ENCODE measurements at places on chromosomes 3 and 15. TPM values are rescaled to one million over a fixed set of nuclear protein-coding genes. Genes with fewer than 3 reads are reported as not detected.
A peak's percentile ranks its signal among the peaks of the same experiment; 100 is the strongest.

ANKUB1 gene
- total RNA-seq: not detected

PPIB gene
- 389 TPM for total RNA-seq

DNA sequence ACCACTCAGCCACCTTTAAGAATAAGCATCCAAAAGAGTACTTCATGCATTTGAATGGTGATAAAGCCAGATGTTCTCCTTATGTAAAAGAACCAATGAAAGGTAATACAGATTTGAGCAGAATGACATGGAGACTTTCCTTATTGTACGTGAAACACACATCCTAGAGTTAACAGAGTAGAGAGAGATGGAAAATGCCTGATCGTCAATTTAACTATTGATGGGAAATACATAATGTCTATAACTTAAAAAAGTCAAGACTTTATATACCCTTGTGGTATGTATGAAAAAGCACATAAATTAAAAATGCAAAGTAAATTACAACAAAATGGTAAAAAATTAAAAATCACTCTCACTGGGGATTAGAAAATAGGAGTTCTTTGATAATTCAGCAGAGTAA, 31.7 kb upstream of the PLSCR5 start:
- DNase-seq: no peak

- no peak for DNase-seq
Measured at GRCh38 chr3:158683230-158683962, 10.9 kb upstream of the LXN start.

GOLGA8M gene
- total RNA-seq: 3.0 TPM

- DNase-seq: no peak
Measured at GRCh38 chr3:163971861-163972260, 1106.4 kb downstream of the SI start.

DNA sequence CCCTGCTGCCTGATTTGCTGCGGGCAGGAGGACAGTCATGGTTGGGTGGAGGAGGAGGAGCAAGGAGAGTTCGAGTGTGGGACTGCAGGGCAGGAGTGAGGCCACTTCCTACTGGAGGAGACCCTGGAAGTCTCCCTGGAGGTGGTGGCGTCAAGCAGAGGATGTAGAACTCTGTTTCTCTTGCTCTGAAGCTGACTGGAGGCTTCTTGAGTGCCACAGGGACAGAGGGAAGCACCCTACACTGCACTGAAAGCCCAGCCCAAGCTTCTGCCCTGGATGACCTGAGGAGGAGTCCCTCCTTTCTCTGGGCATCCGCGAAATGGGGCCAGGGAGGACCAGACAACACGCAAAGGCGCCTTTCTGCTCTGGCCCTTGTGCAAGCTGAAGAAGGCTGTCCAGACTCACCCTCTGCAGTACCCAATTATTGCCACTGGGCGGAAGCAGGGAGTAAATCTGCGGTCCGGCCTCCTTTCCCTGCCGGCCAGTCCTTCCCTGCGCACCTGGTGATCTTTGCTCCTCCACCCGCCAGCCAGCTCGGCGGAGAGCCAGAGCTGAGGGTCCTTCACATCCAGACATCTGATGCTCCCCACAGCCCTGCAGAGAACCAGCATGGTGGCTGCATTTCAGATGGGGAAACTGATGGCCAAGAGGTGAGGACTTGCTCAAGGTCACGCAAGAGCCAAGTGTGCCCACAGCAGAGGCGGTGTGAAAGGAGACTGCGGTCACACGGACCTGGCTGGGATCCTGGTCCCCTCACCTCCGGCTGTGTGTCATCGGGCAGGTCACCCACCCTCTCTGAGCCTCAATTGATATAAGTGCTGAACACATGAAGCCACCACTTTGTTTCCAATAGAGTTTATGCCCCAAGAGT, 207.1 kb downstream of the TBC1D2B start:
- peak; percentile 71 for DNase-seq

NUP210 gene
- total RNA-seq: 19.8 TPM

DNA sequence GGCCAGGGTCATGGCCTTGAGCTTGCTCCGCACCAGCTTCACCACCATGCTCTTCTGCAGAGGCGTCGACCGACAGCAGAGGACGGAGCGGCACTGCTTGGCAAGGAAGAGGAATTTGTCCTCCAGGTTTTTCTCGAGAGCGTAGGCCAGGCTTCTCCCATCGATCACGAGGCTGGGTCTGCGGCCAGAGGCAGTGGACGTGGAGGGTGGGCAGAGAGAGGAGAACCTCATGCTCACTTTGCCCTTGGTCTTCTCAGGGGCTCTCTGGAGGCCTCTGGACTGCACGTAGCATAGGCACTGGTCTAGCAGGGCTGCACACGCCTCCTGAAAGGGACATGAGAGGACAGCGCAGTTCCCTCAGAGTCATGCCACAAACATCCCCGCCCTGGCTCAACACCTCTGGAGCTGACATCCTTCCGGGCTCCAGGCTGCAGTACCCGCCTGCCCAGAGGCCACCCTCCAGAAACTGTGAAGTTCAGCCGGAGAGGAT, 168.3 kb downstream of the ATP10A start:
- peak; percentile 47 for DNase-seq

DNA sequence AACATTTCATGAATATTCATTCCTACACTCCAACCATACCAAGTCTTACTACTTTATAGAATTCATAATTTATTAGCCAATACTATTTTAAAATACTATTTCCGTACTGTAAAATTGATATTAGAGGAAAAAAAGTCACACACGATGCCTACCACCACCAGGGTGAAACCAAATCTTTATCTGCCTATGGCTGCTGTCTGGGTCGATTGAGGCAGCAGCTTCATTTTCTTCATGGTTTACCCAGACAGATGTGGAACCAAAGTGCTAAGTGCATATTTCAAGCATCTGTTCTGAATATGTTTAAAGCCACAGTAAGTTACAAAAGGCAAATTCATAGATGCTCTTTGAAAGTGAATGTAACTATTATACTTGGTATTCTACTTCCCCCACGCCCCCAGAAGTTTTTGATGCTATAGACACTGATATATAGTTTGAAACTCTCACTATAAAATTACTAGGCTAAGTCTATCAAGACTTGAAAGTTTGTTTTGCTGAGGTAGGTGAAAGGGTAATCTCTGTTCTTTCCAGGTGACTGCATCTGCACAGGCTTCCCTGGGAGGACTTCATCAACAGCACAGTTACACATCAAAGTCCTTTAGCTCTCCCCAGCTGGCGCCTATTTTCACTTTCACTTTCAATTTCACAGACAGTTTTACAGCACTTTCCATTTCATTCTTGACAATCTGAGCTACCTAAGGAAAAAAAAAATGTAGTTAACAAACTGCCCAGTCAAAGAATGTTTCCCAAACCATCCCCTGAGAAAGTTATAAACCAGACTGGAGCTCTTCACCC, 113.9 kb downstream of the POLQ start:
- DNase-seq: no peak

TNFSF10 gene
- 140 TPM for total RNA-seq

ZPLD1 gene
- total RNA-seq: not detected

GRCh38 chr3:11530153-11530721, 113.5 kb downstream of the VGLL4 start:
- DNase-seq: peak; percentile 39

RTP3 gene
- total RNA-seq: not detected

DNA sequence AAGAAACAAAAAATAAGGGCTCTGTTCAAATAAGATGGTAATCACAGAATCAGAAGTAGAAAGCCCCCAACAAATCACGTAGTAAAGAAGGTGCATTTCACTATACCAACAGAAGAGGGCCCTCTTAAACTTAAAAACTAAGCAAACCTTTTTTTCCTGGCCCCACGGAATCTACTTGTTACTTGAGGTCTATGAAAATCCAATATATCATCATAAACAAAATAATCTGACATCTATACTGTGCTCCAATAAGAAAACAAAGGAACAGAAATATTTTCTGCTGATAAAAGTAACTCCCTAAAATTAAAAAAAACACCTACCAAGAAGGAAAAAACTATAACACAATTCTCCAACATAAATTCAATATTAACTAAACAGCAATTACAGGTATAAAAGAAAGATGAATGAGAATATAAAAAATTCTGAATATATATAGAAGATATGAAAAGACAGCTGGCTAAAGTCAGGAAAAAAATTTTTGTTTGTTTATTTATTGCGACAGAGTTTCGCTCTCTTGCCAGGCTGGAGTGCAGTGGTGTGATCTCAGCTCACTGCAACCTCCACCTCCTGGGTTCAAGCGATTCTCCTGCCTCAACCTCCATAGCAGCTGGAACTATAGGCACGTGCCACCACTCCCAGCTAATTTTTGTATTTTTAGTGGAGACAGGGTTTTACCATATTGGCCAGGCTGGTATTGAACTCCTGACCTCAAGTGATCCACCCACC, 81.8 kb downstream of the CLASP2 start:
- no peak for DNase-seq

CFAP100 gene
- total RNA-seq: not detected
